ENCODE measurements at places on chromosomes 11 and 22.

DNA sequence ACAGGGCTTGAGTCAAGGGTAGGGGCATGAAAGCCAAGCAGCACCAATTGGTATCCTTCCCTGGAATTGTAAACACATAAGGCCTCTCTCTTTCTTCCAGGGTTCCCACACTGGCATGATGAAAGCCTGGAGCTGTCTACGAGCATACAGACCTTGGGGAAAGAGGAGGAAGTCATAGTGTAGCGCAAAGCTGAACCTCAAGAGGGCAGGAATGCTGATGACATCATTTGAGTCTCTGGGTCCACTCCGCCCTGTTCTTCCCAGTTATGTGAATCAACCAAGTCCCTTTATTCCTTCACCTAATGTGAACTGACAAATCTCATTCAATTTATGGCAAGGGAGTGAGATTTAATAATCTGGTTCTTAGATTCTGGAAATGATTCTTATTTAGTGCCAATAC, 266.4 kb upstream of the NCAM1 start:
- DNase-seq, result no peak

- no peak for DNase-seq
Measured at GRCh38 chr11:91749251-91749650, 475.4 kb upstream of the FAT3 start.

DNA sequence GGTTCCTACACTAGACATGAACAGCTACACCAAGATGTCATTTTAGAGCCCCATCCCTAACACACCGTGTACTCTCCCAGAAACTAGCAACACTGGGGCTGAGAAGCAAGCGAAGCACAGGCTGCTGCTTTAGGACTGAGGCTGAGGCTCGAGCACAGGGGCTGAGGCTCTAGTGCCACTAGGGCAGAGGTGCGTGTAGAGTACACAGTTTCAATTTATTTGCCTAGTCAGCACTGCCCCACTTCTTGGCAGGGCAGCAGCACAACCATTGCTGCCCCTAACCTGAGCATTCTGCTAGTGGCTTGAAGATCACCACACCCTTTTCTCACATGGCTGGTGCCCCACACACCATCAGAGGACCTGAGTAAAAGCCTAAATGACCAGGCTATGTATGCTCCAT, 713.2 kb downstream of the LRRC4C start:
- no peak for DNase-seq

DNA sequence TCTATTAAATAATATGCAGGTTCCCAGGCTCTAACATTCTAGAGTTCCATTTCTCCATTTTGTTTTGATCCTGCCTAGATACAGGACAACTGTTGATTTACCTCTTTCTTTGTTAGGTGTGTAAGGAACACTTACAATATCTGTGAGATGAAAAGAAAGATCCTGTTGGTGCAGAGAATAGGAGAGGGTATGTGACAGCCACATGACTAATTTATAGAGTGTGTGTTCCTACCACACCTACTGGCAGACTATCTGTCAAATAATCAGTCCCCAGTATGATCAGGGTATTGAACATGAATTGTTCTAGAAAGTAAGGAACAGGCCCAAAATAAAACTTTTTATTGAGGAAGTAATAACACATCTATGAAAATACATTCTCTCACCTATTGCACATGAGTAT, 10.2 kb downstream of the MMP10 start:
- no peak for DNase-seq

- no peak for DNase-seq
Measured at GRCh38 chr11:86695373-86695772, 23.0 kb upstream of the ME3 start.

GRCh38 chr11:35305670-35306382, 113.5 kb downstream of the SLC1A2 start:
- peak; percentile 19 for DNase-seq

DNA sequence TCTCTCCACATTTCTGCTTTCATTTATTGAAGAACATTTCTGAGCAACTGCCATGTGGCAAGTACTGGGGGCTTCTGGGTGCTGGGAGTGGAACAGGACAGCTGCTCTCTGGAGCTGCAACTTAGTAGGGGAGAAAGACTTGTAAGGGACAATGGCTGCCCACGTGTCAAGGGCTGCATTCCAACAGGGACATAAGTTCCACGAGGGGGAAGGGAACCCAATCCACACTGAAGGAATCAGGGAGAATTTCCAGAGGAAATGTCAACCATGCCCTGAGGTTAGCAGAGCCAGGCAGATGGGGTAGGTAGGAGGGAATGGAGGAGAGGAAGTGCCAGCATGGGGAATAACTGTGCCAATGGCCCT, 1.7 kb downstream of the MAPK8IP2 start:
- DNase-seq, result no peak

- no peak for DNase-seq
Measured at GRCh38 chr11:539971-540481, 2.7 kb downstream of the LRRC56 start.

- no peak for DNase-seq
Measured at GRCh38 chr11:6200975-6201374, 2.0 kb downstream of the OR52W1 start.

DNA sequence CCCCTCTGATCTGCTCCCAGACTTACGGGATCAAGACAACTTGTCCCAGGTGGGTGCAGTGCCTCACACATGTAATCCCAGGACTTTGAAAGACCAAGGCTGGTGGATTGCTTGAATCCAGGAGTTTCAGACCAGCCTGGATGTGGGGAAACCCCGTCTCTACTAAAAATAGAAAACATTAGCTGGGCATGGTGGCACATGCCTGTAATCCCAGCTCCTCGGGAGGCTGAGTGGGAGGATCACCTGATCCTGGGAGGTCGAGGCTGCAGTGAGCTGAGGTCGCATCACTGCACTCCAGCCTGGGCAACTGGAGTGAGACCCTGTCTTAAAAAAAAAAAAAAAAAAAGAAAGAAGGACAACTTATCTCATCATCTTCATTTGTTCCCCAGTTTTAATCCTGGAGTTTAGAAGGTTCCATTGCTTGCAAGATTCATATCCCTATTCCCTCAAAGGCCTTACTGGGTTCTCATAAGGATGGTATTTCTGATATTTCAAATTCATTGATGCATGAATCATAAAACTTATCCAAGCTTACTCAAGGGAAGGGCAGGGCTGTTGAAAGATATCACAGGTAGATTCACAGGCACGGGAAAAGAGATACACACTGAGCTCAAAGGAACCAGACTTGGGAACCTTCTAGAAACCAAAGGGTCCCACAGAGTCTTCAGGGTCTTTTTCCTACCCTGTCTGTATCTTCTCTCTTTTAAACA, 14.6 kb downstream of the ENDOD1 start:
- no peak for DNase-seq

DNA sequence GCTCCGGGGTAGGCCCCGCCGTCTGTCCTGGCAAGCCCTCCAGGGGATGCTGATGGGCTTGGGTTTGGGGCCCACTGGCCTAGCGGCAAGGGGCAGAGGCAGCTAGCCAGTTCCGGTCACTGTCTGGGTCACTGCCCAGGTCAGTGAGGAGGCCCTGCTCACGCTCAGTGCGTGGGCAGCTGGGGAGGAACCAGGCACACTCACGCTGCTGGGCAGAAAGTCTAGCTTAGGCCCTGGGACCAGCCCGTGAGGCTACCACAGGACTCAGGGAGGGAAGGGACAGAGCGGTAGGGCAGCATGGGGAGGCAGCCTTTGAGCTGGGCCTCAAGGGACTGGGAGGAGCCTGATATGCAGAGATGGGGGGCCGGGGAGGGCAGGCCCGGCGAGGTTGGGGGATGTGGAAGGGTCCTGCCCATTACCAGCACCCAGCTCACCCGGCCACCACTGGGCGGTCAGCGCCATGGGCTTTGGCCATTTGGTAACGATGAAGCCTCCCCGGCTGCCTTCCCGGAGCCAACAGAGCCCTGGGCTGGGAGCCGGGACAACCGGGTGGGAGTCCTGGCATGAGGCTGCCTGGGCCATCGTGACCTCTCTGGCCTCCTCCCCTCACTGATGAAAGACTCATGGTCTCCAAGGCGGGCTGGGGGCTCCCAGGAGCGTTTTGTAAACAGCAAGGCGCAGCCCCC, 14.2 kb downstream of the SHISAL1 start:
- DNase-seq, result no peak

DNA sequence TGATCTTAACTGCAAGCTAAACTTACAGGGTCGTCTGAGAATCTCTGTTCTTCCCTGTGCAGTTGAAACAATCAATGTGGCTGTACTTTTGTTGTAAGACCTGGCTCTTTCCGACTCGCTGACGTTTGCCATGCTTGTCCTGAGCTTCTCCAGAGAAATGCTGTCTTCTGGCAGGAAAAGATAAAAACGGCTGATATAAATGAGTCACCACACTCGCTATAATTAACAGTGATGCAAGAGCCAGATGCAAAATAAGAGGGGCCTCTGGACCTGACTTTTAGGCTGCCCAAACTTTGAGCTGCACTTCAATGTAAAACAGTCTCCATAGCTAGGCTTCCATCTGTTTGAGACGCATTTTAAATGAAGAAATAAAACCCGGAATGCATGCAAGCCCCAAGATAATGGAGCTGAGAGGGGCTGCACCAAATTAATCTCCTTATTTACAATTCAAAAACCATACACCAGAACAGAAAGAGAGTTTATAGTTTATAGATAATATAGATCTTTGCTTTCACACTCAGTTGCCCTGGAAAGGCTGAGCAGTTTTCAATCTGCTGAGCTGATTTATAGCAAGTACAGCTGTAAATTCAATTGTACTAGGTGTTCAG, 48.5 kb downstream of the WT1 start:
- DNase-seq, result no peak

DNA sequence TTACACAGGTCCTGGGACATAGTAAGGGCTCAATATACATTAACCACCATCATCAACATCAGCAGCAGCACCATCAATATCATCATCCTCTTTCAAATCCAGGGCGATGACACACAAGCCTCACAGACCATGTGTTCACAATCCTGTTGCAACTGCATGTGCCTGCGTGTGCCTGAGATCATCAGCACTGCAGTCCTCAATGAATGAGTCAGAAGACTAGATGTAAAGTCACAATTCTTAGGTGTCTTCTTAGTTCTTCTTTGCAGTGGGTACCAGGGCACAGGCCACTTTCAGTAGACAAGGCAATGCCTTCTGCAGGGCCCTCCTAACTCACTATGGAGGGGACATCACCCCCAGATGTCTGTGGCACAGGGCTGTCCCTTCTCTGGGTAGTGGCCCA, 111.1 kb downstream of the MYO18B start:
- no peak for DNase-seq

GRCh38 chr11:121417055-121417551, 35.0 kb upstream of the SORL1 start:
- peak; percentile 73 for DNase-seq

GRCh38 chr11:11374358-11375148, 21.5 kb upstream of the CSNK2A3 start:
- DNase-seq, result no peak

DNA sequence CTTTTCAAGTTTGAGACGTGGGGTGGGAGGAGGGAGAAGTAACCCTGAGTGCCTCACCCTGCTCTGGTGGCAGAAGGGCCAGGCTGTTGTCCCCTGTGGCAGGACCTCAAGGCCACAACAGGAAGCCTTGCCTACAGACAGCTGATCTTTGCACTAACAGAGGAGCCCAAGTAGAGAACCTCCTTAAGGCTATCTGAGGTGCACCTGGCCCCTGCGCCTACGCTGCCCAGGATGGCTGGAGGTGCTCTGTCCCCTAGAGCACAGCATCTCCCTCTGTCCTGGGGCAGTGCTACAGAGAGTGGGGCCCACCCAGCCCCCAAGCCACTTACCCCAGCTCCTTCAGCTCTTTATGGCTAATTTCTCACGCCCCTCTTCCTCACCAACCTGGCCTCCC, 27.0 kb downstream of the MYO7A start:
- DNase-seq, result no peak

- DNase-seq, result peak; percentile 65
Measured at GRCh38 chr22:17120281-17120680, 879 bp downstream of the TMEM121B start.

DNA sequence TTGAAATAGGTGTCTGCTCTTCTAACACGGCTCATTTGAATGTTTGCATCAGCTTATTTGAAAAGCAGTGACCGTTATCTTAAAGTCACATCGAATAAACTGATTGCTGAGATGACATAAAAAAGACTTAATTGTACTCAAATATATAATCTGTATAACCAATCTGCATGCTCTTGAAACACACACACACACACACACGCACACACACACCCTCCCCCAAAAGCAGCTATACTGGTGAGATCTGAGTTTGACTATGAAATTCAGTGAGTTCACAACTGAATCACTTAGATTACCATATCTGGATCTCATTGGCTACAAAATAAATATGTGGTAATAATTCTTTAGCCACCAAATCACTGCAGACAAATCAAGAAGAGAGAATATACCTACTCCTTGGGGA, 3.8 kb upstream of the IFTAP start:
- DNase-seq, result no peak

GRCh38 chr11:68461575-68461917, 994 bp downstream of the PPP6R3 start:
- no peak for DNase-seq

GRCh38 chr11:79397252-79397651, 43.6 kb downstream of the TENM4 start:
- DNase-seq, result no peak

Measured in activated CD4-positive, alpha-beta T cell treated with anti-CD3 and anti-CD28 coated beads, Interleukin-2, amount 50 U/mL, for 48 hours (primary cell).